ENCODE measurements at places on chromosomes 1 and 21.
A peak's percentile ranks its signal among the peaks of the same experiment; 100 is the strongest.

DNA sequence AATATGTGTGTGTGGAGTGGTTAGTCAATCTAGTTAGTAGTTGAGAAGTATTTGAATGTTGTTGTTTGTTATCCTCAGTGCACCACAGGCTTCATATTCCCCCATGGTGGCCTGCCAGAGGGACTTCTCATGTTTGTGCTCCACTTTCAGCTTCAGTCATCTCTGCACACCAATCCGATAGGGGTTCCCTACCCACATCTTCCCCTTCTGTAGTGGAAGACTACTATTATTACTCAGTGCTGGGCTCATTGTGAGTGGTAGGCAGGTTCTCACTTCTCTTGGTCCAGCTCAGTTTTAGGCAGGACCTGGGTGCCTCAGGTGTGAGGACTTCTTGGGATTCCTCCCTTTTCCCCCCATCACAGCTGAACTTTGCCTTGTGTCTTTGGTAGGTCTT, 14.2 kb downstream of the MT1HL1 start:
- DNase-seq = no peak

- DNase-seq = no peak
These were observed 72.2 kb upstream of the DPT start for GRCh38 chr1:168801032-168801745.

DNA sequence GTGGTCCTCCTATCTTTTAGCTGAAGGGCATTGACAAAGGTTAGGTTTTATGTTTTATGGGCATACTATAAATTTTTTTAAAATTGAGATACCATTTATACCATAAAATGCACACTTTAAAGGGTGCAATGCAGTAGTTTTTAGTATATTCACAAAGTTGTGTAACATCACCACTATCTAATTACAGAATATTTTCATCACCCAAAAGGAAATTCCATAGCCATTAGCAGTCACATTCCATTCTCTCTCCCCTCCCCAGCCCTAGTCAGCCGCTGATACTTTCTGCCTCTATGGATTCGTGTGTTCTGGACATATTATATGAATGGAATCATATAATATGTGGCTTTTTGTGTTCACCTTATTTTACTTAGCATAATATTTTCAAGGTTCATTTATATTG, 135.8 kb upstream of the B3GALT2 start:
- peak; percentile 92 for DNase-seq

- no peak for DNase-seq
These were observed 250.5 kb upstream of the POGK start for GRCh38 chr1:166588741-166589140.

- DNase-seq = no peak
These were observed 42.1 kb upstream of the LAX1 start for GRCh38 chr1:203722909-203723308.

GRCh38 chr1:27643600-27644368, 8.8 kb upstream of the FGR start:
- DNase-seq = peak; percentile 72

DNA sequence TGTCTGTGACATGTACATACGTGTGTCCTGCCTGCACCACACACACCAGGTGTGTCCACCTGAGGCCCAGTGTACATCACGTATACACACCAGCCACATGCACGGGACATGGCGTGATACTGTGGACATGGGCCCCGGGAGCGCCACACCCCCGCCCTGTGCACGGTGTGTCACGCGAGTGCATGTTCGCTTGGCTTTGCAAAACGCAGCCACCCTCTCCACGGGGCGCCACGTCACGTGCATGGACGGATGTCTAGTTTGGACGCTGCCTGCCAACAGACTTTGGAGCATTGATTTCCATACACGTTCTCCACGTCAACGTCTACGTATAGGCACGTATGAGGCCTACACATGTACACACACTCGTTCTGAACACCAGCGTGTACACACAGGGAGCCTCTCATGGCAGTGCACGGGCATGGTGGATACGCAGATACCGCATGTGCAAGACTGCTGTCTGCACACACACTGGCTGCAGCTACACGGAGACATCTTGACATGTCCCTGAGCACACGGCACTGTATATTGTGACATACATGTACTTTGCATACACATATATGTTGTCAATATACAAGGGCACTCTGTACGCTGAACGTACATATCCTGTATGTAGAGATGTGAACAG, 2.7 kb downstream of the TMEM240 start:
- DNase-seq = no peak

DNA sequence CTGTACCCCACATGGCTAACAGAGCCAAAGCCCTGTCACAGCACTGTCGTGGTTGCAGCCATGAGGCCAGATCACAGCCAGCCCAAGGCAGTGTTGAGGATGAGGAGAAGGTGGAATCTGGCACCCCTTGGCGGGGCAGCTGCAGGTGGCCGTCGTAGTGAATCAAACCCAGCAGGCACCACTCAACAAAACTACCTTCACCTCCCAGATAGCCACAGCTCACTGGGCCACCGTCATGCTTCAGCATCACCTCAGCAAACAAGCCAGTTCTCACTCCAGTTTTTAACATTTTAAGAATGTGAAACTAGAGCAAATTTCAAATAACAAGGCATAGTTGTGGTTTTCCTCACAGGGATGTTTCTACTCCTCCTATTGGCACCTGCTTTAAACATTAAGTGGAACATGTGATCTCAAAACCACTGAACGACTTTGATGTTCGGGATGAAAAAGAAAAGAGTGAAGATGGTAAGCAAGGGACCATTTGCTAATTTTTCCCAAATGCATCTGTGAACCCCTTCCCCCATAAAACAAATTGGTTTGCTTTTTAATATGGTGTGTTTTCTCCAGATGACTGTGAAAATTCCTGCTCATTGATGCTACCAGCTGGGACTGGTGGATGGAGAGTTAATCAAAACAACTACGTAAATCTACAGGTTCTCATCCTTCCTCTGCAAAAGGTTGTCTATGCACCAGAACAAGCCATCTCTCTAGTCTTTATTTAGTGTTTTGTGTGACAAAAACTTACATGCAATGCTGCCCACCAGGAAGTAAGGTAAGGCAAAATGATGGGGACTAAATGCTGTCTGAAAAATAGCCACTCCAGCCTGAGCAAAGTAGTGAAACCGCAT, 45.5 kb downstream of the TOR1AIP2 start:
- peak; percentile 50 for DNase-seq

GRCh38 chr1:153490272-153491051, 30.0 kb upstream of the S100A7 start:
- DNase-seq = peak; percentile 88

GRCh38 chr1:32311709-32312393, 20.0 kb downstream of the HDAC1 start:
- DNase-seq = no peak

GRCh38 chr1:151620286-151620685, 8.4 kb downstream of the SNX27 start:
- peak; percentile 77 for DNase-seq

DNA sequence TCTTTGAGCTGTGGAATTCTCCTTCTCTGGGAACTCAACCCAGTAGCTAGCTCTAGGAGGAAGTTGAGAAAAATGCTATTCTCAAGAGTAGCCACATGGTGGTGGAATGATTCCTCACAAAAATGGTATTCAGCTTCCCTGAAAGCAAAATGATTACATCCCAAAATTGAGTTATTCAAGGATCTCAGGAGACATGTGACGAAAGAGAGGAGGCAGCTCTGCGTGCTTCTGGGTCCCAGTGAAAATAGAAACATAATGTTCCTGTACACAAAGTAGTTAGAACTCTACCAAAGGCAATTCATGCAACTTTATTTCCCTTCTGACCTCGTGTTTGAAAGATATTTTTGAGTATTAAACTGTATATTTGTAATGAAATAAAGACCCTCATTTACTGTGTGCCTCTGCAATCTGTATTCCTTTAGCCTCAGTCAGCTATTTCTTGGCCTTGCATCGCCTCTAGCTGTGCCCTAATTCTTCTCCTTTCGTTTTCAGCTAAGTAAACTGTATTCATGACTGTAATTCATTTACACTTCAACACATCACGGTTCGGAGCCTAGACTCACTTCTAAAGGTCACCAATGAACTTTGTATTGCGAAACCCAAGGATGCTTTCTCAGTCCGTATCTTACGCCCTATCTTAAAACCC, 167.3 kb downstream of the FASLG start:
- peak; percentile 96 for DNase-seq

DNA sequence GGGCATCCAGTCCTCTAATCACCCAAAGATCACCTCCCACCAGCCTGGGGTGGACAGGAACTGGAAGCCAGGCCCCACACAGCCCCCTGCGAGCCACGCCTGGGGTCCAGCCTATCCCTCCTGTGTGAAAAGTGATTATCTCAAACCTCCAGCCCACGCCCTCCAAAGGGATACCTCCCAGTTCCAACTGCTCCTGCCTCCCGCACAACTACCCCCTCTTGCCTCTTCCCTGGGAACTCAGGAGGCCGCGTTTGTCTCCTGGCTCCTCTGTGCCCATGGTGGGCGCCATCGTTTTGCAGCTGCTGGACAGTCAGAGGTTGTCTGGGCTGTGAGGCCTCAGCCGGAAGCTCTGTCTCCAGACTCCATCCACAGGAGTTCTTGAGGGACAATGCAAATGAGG, 305.9 kb downstream of the AJAP1 start:
- DNase-seq = no peak

DNA sequence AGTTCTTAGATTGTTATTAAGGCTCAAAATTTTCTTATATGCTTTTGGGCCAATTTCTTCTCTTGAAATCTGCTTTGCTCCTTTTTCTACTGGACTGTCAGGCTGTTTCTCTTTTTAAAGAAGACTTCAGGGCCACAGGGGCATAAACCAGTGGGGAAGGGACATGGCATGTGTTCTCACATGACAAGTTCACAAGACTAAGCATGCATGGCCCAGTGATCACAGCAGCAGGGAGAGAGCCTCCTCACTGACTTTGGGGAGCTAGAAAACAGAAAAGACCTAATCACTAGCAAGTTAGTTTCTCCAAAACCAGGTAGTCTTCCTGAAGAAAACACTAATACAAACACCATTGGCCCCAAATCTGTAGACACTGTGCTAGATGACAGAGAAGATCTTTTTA, 64.8 kb downstream of the RAB3GAP2 start:
- DNase-seq = no peak

DNA sequence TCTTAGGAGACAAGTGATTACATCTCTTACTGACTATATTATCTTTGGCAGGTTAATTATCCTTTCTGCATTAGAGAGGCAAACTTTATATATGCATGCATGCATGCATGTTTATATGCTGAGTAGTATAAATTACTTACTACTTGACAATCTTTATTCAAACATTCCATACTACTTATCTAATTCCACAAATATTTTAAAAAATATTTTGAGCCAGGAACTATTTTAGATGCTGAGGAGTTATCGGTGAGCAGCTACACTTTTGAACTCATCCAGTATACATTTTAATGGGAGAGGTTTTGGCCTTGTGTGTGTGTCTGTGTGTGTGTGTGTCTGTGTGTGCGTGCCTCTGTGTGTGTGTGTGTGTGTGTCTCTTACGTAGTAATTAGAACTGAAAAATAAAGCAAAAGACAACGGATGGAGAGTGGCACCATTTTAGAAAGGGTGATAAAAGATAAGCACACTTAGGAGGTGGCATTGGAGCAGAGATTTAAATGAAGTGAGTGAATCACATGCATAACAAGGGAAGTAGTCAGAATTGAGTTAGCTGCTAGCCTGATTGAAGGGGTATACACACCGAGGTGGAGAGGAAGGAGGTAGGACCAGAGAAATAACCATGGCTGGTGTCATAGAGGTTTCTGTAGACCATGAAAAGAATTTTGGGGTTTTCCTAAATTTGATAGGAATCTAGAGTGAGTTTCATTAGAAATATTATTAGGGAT, 1488.4 kb downstream of the MRPL39 start:
- DNase-seq = peak; percentile 1

- DNase-seq = no peak
These were observed 11.8 kb downstream of the C1orf115 start for GRCh38 chr1:220701974-220702373.

DNA sequence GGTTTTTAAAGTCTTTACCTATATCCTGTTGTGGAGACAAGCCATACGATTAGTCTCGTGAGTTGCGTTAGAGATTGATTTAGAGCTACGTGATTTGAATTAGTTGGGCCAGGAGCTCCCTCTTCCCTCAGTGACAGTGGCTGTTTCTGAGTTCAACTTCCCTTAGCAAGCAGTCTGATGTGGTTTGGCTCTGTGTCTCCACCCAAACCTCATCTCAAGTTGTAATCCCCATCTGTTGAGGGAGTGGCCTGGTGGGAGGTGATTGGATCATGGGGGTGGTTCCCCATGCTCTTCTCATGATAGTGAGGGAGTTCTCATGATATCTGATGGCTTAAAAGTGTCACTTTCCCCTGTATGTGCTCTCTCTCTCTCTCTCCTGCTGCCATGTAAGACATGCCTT, 192.9 kb upstream of the PTGFR start:
- DNase-seq = no peak

- DNase-seq = no peak
These were observed 47.1 kb upstream of the ACADM start for GRCh38 chr1:75677443-75677842.

GRCh38 chr1:18798946-18799345, 60.5 kb downstream of the TAS1R2 start:
- DNase-seq = no peak

- DNase-seq = no peak
These were observed 2151.6 kb downstream of the MRPL39 start for GRCh38 chr21:23455676-23456075.

DNA sequence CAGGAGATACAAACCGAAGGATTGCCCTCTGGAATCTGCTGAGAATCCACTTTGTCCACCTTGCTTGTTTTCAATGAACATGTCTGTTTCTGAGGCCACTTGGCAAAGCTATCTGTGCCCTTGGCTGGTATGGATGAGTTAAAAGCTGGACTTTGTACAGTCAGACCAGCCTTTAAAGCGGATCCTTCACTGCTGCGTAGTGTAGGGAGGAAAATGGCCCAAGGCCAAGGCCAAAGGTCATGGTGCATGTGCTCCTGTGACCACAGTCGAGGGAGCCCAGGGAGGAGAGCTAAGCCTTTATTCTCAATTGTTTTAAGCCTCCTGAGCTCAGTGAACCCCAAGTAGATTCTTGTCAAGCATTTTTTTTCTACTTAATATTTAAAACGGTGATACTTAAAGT, 37.0 kb downstream of the KCNJ15 start:
- no peak for DNase-seq

GRCh38 chr1:68029444-68029843, 21.0 kb downstream of the DIRAS3 start:
- DNase-seq = no peak

DNA sequence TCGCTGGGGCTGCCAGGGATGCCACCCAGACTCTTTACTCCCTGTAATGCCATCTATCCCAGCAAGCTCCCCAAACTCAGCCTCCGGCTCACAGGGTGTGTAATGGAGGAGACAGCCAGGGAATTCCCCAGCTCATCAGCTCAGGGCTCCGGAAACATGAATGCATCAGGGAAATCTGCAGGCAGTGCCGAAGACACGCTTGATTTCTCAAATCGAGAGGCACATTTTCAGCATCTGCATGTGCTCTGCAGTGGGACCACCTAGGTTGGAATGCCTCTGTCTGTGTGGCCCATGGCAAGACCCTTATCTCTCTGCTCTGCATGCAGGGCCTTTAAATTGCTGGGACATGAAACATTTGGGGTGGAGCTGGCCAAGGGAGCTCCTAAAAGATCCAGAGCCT, 170.1 kb downstream of the TRABD2B start:
- no peak for DNase-seq

Measured in choroid plexus epithelial cell (primary cell).